SIG-M5 (cell line): ENCODE measurements at places on chromosomes 13 and 19.

DNA sequence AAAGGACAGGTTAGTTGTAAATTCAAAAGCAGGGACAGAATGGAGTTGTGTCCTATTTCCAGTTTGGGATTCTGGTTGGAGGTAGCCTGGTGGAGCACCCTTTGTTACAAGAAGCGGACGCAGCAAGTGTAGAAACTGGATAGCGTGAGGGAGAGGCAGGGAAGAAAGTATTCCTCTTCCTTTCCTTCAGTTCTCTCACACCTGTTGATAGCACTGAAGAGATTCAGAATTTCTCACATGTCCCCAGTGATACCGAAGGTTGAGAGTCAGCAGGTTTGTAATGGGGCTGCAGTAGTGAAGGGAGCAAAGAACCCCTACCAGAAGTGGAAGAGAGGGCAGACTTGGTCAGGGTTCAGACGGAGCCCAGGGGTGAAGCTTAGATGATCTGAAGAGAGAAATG lies 399.2 kb downstream of the SPRY2 start:
- no peak for DNase-seq

DNA sequence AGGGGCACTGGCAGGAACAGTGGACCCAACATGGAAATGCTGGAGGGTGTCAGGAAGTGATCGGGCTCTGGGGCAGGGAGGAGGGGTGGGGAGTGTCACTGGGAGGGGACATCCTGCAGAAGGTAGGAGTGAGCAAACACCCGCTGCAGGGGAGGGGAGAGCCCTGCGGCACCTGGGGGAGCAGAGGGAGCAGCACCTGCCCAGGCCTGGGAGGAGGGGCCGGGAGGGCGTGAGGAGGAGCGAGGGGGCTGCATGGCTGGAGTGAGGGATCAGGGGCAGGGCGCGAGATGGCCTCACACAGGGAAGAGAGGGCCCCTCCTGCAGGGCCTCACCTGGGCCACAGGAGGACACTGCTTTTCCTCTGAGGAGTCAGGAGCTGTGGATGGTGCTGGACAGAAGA lies 4.1 kb downstream of the KLK2 start:
- DNase-seq = no peak

GRCh38 chr19:28313633-28314032 lies 899.3 kb downstream of the UQCRFS1 start:
- no peak for DNase-seq

DNA sequence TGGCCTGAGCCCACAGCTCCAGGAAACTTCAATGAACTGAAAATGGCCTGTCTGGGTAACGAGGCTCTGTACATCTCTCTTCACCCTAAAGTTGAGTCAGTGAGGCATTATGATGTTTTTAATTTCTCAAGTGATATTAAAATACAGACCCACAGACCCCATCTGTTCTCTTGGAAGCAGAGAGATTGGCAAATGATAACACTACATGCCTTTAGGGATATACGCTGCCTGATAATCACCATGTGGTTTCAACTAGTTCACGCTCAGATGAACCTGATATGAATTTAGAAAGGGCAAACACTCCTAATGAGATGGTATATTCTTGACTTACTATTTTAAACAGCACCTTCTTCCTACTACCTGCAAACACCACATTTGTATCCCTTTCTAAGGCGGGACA lies 127.5 kb downstream of the RFC3 start:
- no peak for DNase-seq

- no peak for DNase-seq
Observed at GRCh38 chr13:78786459-78786858, 127.5 kb upstream of the OBI1 start.

- no peak for DNase-seq
Observed at GRCh38 chr19:42846597-42846996, 32.9 kb downstream of the PSG1 start.

- no peak for DNase-seq
Observed at GRCh38 chr19:47013041-47013517, 6.6 kb upstream of the NPAS1 start.

DNA sequence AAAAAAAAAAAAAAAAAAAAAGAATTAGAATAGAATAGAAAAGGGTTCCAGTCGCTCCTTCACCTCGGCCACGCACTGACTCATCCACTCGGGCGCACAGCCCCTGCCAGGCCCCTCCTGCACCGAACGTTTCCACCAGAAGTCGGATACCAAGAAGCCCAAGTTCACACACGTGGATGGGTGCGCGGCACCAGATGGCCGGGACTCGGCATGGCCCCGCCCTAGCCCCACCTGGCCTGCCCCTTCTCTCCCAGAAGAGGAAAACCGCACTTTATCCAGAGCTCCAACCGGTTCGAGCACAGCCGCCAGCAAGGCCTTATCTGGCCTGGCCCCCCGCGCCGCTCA lies 5.9 kb downstream of the PRR36 start:
- no peak for DNase-seq

GRCh38 chr13:96223231-96223630 lies 133.3 kb downstream of the HS6ST3 start:
- no peak for DNase-seq

GRCh38 chr19:30528919-30529318 lies 156.7 kb downstream of the ZNF536 start:
- DNase-seq = no peak
